ENCODE measurements at places on chromosomes 2 and 18.
A peak's percentile ranks its signal among the peaks of the same experiment; 100 is the strongest.

DNA sequence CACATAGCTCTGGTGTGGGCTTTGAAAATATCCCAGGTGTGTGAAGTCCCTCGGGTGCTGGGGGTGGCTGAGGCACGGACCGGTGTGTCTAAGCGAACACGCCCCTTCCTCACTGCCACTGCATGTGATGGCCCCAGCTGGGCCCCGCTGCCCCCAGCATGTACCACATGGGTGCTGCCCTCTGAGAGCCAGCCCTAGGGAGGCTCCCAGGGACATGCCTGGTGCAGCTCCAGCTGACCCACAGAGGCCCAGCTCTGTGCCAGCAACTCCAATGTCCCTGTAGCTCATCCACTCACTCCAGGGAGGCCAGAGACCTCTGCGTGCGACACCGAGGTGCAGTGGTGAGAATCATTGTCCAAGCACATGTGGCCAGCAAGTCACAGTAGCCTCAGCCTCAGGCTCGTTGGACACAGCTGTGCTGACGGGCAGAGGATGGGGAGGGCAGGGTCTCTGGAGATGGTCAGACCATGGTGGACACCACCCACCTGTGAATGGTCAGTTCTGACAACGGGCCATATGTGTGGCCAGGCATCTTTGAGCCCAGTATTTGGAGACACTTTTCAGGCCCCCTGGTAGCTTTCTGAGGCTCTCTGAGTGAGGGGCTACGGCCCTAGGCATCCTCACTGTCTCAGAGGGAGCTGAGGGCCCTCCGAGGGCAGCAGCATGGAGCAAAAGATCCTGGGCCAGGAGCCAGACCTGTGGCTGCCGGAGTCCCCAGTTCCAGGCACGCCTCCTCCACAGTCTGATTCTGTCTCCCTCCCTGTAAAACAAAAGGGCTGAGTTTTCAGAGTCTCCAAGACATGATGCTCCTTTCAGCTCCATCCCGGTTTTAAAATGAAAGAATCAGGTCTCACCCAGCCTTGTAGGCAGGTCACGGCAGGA, 220.7 kb downstream of the NDUFA10 start:
- DNase-seq: no peak

DNA sequence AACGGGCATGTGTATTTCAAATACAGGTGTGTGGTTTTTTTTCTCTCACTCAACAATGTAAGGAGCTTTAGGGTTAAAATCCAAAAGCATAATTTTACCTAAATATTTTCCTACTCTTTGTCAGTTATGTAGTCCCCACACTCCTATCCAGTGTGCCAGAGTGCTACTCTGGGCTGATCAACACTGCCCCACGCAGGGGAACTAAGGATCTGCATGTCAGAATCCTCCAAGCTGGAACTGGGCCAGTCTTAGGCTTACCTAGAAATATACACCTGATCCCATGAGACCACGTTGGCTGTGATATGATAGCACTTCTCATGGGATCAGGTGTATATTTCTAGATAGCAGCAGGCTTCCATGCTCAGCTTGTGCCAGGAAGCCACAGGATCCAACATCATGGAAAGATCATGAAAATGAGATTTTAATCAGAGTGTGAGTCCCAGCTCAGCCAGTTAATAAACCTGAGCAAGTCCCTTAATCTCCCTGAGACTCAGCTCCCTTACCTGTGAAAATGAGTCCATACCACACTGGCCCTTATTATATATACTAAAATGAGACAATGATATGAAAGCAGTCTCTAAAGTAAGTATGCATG, 29.7 kb downstream of the CCDC141 start:
- DNase-seq: peak; percentile 16

DNA sequence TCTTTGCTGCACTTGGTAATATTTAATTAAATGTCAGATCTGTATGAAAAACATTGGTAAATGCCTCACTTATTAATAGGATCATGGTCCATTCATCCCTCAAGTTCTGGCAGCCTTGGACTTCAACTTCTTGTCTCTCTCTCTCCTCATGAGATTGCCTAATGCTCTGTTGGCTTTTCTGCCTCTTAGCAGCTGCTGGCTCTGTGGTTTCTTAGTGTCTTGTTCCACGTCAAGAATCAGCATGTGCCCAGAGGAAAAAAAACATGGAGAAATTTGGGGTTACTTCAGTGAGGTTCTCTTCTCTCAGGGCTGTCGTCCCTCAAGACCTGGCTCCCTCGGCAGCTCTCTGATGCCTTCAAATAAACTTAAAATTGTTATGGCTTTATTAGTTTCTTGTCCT, 75.4 kb downstream of the TAF4B start:
- DNase-seq: no peak

GRCh38 chr2:60285626-60286316, 267.7 kb downstream of the BCL11A start:
- no peak for DNase-seq

DNA sequence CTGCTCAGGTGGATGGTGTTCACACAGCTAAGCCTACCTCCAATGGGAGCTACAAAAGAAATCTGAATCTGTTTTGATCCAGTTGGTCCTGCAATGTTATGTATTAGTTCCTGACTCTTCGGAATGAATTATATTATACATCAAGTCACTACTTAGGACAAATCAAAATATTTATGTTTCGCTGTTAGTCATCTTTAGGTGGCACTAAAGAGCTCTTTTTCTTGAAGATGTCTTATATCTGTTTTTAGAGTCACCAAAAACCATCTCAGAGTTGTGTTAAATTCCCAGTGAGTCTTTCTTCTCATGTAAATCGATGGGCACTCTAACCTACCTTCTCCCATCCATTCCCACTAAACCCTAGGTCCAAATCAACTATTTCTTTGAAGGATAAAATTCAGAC, 2.2 kb downstream of the DNER start:
- DNase-seq: no peak

- no peak for DNase-seq
These were observed 50.4 kb downstream of the CCDC102B start for GRCh38 chr18:68848242-68848641.

GRCh38 chr2:28366496-28367282, 26.0 kb upstream of the FOSL2 start:
- DNase-seq: peak; percentile 3

DNA sequence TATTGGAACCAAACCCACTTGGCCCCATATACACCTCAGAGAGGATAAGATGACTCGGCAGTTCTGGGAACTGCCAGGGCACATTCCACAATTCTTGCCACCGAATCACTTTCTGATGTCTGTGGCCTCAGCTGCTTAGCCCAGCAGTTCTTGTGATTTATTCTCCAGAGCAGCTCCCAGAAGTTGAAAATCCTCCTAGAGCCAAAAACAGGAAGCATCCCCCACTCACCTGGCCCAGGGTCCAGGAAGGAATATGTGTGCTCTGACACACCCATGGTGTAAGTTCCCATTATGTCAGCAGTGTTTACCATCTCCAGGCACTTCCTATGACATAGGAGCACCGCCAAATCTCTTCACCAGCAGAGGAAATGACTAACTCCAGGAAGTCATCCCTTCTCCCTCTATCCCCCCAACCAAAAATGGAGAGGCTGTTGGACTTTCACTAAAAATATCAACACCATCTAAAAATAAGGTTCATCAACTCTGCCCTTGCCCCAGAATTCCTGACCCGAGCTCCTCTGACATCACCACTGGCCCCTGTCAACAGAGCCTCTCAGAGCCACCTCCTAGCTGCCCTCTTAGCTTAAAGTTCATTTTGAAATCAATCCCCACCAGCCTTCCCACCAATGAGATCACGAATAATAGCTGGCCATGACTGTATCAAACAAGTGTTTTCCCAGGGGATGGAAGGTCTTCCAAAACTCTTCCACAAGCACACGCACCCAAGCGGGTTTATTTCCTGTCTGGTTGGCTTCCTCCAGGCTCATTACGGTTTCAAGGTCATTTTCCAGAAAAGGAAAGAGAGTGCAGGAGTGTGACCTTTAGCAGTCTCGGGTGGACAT, 223.1 kb upstream of the PARD3B start:
- no peak for DNase-seq

- peak; percentile 88 for DNase-seq
These were observed 83.3 kb downstream of the LIMS1 start for GRCh38 chr2:108617617-108618016.

- DNase-seq: no peak
These were observed 223.4 kb upstream of the SMAD2 start for GRCh38 chr18:48153613-48154481.

GRCh38 chr2:196244966-196245365, 73.6 kb upstream of the STK17B start:
- no peak for DNase-seq

- DNase-seq: no peak
These were observed 55.1 kb downstream of the TGFA start for GRCh38 chr2:70498528-70498927.

DNA sequence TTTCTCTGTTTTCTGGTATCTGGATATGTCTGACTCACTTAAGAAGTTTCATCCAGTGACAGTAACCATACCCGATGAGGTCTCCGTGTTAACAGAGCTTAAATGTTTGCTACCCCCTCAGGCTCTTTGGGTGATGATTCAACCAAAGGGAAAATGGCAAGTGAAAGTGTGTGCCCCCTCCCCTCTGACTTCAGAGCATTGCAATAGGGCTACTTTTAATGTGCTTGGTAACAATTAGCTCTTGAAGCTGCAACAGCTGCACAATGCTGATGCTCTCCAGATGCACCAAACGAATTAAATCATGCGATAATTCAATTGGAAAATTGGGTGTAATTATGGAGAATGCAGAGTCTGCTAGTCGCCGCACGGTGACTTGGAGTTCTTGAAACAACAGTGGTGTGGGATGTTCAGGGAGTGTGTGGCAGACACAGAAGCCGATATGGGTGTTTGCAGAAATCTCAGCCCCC, 270.7 kb downstream of the ALK start:
- peak; percentile 44 for DNase-seq

GRCh38 chr18:60893355-60894097, 439.7 kb upstream of the CDH20 start:
- no peak for DNase-seq

GRCh38 chr2:236956031-236956618, 129.6 kb upstream of the COPS8 start:
- no peak for DNase-seq

GRCh38 chr18:71554686-71555085, 989.5 kb downstream of the CBLN2 start:
- no peak for DNase-seq

DNA sequence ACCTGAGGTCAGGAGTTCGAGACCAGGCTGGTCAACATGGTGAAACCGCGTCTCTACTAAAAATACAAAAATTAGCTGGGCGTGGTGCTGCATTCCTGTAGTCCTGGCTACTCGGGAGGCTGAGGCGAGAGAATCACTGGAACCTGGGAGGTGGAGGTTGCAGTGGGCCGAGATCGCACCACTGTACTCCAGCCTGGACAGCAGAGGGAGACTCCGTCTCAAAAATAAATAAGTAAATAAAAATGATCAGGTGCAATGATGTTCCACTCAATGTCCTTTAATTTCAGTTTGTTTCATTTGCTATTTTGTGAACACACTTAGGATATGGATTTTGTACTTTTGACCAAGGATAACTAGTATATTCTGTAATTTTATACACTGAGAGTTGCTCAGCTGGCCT, 9.3 kb downstream of the HADHA start:
- DNase-seq: no peak

DNA sequence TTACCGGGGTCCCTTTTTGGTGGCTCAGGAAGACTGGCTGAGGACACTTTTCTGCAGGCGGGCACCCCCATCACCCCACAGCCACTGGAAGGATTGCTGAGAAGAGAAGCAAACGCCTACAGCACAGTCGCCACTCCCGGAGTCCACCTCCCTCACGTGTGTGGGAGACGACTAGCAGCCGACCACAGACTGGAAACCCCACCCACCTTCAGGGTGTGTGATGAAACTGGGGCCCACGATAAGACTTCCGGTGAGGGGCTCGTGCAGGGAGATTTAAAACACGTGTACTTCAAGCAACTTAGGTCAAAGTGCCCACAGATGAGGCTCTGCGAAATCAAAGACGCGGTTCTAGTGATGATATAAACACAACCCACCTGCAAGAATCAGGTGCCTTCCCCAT, 26.3 kb downstream of the MBP start:
- DNase-seq: no peak

DNA sequence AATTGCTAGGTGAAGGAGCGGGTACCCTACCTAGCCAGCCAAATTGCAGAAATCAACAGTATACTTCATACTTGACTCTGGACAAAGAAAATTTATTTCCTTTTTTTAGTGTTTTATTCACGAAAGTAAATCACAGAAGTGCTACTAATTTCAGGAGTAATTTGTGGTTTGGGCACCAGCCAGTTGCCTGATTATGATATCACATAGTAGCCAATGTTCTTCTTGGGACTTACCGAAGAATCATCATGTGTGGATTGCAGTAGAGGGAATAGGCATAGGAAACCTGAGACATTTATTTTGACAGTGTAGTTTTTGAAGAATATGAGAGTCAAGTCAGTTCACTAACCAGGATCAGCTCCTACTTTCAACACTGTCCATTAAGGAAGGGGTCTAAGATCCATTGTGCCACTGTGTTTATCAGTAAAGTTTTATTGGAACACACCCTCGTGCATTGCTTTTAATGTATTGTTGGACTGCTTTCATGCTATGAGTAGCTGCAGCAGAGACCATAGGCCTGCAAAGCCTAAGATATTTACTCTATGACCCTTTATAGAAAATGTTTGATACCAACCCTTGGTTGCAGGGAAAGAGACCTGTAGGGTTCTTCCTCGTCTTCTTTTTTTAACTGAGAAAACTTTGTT, 32.1 kb downstream of the TNFRSF11A start:
- DNase-seq: no peak

DNA sequence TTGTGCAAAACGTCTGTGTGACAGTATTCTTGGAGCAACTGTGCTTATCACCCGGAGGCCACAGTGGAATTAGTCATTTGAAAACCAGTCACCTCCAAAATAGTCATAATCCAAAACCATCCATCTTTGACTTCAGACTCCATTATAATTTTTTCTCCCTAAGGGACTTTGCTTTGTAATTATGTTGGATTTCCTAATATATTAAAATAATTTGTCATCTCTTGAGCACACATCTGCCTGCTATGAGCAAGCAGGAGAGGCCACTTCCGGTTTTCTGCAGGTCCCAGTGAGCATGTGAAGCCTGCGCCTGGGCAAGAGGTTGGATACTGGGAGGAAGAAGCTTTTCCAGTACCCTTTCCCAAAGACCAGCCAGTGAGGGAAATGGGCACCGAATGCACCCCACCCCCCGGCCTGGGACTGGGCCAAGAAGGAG, 57.7 kb downstream of the ODC1 start:
- no peak for DNase-seq

- no peak for DNase-seq
These were observed 94.4 kb downstream of the RAPH1 start for GRCh38 chr2:203440671-203441070.

GRCh38 chr2:201887773-201888425, 81.6 kb downstream of the CDK15 start:
- DNase-seq: no peak

Measured in NCI-H1694 treated with DMSO at 0.1 percent for 48 hours (cell line).